ENCODE measurements at places on chromosomes 2 and 18.

- no peak for DNase-seq
Measured at GRCh38 chr2:79716266-79716665, 203.4 kb downstream of the CTNNA2 start.

- DNase-seq = no peak
Measured at GRCh38 chr2:145256551-145256950, 736.6 kb upstream of the ZEB2 start.

GRCh38 chr2:126880324-126880723 is 18.4 kb upstream of the TEX51 start:
- no peak for DNase-seq

GRCh38 chr2:31947871-31948270 is 62.9 kb downstream of the MEMO1 start:
- no peak for DNase-seq

DNA sequence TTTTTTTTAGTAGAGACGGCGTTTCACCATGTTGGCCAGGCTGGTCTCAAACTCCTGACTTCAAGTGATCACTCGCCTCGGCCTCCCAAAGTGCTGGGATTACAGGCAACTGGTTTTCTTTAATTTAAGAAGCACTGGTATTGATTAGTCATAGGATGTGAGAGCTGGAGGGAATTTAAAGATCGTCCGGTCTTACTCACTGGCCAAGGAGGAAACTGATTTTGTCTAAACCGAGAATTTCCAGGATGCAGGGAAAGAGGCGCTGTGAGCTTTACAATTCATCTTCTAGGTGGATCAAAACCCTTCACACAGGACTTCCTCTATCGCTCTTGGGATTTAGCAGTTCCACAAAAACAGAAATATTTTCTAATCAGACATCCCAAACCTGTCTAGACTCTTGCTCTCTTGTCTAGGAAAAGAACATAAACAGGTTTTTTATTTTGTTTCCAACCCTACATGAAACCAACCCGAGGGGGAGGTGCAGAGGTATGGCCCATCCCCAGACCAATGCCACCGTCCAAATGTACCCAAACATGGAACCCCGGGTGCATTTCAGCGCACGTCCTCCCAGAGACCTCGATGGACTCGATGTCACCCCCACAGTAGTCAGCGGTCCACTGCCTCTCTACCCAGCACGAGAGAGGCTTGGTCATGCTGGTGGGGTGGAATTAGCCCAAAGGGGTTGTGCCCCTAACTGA is 12.5 kb upstream of the TUBB6 start:
- no peak for DNase-seq

DNA sequence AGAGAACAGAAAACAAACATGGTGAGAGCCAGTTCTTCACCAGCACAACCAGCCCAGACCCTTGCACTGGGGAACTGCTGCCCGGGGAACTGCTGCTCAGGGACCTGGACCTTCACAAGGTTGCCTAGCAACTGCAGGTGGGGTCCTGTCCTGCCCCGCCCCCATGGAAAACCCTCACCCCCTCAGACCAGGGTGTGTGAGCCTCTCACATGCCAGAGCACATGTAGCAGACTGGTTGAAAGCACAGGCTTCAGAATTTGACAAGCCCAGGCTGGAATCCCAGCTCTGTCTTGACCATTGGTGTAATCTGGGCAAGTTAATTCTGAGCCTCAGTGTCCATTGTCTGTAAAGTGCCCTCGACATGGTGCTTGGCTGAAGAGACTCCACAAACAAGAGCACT is 118.6 kb downstream of the LOXHD1 start:
- no peak for DNase-seq

- no peak for DNase-seq
Measured at GRCh38 chr2:105969552-105969951, 224.5 kb downstream of the UXS1 start.

DNA sequence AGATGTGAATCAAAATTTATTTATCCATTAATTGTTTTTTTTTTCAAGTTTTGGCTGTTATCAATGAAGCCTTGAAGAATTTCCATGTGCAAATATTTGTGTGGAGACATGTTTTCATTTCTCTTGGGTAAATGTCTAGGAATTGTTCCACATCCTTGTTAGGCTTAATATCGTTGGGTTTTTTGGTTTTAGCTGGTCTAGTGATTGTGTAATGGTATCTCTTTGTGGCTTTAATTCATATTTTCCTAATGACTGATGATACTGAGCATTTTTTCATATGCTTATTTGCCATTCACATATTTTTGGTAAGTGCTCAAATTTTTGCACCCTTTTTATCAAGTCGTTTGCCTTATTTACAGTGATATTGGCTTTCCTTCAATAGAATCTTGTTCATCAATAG is 250.3 kb upstream of the EPHA4 start:
- no peak for DNase-seq

DNA sequence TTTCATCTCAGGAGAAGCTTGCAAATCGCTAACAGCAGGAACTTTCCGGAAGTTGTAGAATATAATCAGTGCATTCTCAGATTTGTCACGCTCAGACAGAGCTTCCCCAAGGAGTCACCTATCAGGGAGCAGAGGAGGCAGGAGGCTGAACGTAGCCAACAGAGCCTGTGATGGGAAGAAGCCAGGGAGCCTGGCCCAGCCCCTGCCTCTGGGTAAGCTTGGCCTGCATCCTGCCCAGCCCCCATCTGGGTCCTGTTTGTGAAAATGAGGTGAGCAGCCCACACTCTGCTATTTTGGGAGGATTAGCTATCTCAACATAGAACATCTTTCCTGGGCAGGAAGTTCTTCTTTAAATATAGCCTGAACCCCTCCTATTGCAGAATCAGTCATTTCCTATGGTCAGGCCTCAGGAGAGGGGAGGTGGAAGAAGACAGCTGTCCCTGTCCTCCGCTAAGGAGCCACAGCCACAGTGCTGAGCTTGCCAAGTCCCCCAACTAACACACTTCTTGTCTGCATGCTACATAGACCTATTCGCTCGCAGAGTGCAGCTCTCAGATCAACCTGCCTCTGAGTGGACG is 19.2 kb upstream of the PKDCC start:
- no peak for DNase-seq

- DNase-seq = no peak
Measured at GRCh38 chr18:74806700-74807416, 209.2 kb downstream of the ZNF407 start.
